ENCODE measurements at places on chromosomes 6 and 20.

DNA sequence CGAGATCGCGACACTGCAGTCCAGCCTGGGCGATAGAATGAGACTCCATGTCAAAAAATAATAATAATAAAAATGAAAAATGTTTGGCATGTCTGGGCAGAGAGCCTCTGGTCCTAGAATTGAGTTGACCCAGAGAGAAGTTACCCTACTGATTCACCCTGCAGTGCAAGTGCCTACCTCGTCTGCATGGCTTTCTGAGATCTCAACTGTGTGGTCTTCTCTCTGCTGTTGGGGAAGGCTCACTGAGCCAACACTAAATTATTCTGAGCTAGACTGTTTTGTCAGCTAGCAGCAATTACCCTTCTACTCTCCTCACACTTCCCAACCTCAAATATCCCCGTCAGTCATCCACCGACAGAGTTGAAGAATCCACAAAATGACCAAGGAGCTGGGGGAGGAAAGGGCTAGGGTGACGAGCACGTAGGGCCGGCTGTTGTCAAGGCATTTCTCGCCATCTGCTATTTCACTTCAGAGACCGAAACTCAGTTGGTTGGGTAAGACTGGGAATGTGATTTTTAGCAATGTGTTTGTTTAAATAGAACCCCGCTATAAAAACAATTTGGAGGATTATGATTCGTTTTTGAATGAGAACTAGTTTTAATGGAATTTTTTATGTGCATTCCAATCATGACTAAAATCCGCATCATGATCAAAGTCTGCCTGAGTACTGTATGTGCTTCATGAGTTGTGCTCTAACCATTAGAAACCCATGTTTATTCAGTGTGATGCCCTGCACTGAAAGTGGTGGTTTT lies 9.4 kb downstream of the MAS1 start:
- DNase-seq = no peak

DNA sequence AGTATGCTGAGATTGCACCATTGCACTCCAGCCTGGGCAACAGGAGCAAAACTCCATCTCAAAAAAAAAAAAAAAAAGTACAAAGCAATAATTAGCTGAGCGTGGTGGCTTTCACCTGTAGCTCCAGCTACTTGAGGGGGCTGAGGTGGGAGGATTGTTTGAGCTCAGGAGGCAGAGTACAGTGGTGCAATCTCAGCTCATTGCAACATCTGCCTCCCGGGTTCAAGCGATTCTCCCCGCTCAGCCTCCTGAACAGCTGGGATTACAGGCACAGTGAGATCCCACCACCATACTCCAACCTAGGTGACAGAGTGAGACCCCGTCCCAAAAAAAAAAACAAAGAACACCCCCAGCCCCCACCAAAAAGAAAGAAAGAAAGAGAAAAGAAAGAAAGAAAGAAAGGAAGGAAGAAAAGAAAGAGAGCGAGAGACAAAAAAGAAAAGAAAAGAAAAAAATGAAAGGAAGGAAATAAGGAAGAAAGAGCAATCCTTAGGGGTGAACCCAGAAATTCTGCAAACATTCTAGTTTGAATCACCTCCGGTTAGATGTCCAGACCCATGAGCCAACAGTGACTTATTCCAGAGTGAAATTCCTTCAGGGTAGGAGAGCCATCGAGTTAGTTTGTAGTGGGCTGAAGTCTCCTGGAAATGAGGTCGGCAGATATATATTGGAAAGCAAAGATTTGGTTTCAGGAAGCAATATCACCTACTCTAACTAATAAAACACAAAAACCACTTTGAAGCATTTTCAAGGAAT lies 3.2 kb upstream of the RIPOR3 start:
- DNase-seq = no peak

DNA sequence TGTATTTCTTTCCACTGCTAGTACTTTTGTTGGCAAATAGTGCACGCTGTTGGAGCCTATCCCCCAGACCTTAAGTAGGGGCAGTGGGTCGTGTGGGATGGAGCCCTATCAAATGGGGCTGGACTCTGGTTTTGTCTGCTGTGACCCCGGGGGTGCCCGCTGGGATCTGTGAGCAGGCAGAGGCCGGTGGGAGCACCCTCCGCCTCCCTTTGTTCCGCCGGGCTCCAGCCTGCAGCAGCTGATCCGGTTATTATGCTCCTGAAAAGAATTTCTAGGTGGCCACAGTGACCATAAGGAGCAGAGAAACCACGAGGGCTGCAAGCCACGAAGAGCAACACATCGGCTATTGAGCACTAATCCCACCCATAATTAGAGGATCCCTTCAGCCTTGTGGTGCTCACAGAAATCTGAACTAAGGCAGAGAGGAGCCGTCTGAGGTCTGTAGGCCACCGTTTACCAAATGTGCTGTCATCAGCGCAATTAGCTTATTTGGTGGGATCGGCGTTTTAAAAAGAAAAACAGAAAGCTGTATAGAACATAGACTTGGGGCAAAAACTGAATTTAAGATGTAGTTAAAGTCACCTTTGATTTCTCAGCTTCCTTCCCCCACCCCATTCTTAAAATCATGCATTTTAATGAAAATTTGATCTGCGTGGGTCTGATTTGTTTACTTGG lies 598.3 kb upstream of the JAG1 start:
- no peak for DNase-seq

DNA sequence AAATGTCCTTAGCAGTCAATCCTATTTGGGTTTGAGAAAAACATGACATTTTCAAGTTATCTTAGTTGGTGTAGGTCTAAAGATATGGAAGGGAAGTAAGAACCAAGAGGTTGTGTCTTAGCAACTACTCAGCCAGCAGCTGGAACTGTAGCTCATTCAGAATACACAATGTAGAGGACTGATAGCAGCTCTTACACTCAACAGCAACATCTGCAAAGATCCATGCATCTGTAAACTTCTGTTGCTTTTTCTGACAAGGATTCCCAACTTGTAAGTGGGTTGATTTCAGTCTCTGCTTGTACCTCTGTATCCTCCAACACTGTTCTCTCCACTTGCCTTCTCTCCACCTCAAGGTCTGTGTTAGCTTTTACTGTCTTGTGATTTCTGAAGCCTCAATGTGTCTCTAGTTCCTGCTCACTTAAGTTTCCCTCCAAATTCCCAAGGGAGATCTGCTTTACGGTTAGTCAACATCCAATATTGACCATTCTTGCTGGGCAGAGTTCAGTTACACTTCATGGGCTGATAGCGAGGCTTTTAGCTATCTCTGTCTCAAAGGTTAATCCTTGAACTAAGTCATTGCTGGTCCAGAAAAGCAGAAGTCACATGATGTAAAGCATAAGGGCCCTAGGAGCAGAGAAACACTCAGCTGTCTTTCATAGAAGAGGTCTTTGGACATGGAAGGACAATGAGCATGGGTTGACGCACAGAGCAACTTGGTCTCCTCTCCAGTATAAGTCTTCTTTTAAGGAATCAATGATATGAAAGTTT lies 71.6 kb upstream of the LGSN start:
- DNase-seq = no peak

- no peak for DNase-seq
Measured at GRCh38 chr6:154426997-154427396, 70.4 kb upstream of the IPCEF1 start.

DNA sequence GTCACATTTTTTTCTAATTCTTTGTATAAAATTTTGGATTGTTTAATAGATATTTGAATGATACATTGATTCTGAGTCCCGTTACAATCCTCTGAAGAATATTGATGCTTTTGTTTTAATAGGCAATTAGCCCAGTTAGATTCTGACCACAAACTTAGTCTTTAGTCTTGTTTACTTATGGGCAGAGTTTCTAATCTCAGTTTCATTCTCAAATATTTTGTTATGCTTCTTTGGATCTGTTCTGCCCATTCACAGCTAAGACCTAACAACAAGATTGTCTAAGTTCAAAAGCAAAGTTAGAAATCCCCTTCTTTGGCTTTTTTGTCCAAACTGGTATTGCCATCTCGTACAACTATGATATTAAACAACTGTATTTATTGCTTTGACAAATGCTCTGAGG lies 58.0 kb downstream of the TBXT start:
- no peak for DNase-seq
